ENCODE measurements at places on chromosomes 13 and 19. TPM values are rescaled to one million over a fixed set of nuclear protein-coding genes. Genes with fewer than 3 reads are reported as not detected.

The IFNL1 gene
- polyA plus RNA-seq = not detected

The PLA2G4C gene
- 0.81 TPM for polyA plus RNA-seq

The GRIN2D gene
- polyA plus RNA-seq = not detected

The IGFL3 gene
- polyA plus RNA-seq = not detected

The PTGER1 gene
- not detected for polyA plus RNA-seq

The HTR2A gene
- polyA plus RNA-seq = not detected

The HIPK4 gene
- not detected for polyA plus RNA-seq

The PGLYRP2 gene
- 0.23 TPM for polyA plus RNA-seq

DNA sequence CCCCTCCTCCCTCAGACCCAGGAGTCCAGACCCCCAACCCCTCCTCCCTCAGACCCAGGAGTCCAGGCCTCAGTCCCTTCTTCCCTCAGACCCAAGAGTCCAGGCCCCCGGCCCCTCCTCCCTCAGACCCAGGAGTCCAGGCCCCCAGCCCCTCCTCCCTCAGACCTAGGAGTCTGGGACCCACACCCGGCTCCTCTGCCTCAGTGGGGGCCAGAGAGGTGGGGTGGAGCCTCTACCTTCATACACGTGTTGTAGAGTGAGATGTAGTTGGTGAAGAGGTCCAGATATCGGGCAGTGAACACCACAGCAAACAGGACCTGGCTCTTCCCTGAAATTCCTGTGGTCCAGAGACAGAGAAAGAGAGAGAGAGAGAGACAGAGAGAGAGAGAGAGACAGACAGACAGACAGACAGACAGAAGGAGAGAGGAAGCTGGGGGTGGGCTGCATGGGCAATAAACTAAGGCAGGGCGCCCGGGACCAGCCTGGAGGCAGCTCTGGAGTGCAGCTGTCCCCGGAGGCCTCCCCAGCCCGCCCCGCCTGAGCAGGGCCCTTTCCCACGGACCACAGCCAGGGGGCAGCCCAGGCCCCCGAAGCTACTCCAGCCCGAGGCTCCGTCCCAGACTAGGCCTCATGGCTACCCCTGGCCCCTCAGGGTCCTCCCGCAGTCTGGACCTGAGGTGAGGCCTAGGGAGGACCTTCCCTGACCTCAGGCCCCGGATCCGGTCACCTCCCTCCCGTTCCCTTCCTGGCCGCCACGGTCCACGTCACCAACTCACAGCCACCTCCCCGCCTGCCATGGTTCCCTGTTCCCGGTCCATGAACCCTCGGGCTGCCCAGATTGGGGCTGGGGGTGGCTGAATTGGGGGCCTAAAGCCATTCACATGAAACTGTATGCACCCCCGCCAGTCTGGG lies 907 bp downstream of the KDELR1 start:
- DNase-seq = peak; percentile 54

DNA sequence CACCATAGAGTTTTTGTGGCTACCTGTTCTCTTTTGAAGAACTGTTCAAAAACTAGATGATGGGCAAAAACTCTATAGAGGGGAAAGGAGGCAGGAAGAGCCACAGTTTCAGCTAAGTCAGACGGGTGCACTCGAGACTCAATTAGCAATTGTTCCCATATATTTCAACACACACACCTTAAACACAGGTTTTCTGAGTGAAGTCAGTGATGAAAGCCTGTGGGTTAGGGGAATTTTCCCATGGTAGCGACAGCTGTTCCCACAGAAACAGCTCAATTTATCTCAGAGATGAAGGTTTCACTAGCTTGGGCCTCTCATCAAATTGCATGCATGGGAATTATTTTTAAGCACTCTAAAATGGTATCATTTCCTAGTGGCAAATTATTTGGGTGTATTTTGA lies 143.4 kb downstream of the ZIC5 start:
- no peak for DNase-seq

- peak; percentile 65 for DNase-seq
Measured at GRCh38 chr13:99658261-99658991, 157.2 kb downstream of the TM9SF2 start.

DNA sequence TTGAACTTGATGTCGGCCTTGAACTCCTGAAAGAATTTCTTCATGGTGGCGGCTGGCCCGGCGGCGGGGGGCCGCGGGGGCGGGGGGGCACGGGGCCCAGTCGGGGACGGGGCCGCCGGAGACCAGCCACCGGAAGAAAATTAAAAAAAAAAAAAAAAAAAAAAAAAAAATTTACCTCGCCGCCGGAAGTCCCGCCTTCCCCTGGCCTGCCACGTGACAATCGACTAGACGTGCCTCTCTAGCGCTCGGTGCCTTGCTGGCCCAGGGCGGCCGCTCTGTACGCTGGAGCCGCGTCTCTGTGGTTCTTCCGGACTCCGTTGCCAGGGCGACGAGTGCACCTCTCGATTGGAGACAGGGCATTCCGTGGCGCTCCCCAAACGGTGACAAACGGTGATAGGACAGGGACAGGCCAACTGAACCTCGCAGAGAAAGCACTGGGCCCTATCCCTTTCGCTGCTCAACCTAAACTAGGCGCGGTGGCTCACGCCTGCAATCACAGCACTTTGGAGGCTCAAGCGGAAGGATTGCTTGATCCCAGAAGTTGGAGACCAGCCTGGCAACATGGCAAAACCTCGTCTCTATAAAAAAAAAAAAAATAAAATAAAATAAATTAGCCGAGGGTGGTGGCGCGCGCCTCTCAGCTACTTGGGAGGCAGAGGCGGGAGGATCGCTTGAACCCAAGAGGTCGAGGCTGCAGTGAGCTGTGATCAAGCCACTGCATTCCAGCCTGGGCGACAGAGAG lies at the start of gene UBXN6:
Gene UBXN6, minus strand, starts transcription at position 141 of the 742 bp plus-strand sequence. Its CDS starts 97 bp downstream, at position 44.
- peak; percentile 99 for DNase-seq

DNA sequence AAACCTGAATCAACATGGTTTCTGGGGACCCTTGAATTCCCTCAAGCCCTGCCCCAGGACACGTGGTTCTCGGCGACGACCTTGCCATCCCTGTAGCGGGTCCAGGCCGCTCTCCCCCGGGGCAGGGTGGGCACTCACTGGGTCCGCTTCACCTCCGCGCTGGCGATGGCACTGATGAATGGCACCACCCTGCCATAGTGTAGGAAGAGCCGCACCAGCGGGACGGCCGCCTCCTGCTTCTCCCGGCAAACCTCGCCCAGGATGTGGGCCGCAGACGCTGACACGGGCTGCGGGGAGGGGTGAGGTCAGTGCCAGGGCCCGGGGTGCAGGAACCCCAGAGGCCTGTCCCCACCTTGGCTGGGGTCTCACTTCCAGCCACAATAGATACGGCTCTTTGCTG lies 44.1 kb upstream of the C13orf46 start:
- no peak for DNase-seq

- no peak for DNase-seq
Measured at GRCh38 chr13:97274829-97275649, 52.9 kb downstream of the MBNL2 start.

GRCh38 chr19:38019396-38019724 lies 112.4 kb downstream of the SIPA1L3 start:
- no peak for DNase-seq
